Urothelium cell line (cell line): ENCODE measurements at places on chromosomes 11 and 22.

GRCh38 chr11:98230678-98231077 is 790.1 kb upstream of the CNTN5 start:
- DNase-seq: no peak

- DNase-seq: no peak
These were observed 31.0 kb upstream of the RFPL3 start for GRCh38 chr22:32326647-32327046.

GRCh38 chr11:42972741-42973140 is 339.1 kb upstream of the API5 start:
- DNase-seq: no peak

DNA sequence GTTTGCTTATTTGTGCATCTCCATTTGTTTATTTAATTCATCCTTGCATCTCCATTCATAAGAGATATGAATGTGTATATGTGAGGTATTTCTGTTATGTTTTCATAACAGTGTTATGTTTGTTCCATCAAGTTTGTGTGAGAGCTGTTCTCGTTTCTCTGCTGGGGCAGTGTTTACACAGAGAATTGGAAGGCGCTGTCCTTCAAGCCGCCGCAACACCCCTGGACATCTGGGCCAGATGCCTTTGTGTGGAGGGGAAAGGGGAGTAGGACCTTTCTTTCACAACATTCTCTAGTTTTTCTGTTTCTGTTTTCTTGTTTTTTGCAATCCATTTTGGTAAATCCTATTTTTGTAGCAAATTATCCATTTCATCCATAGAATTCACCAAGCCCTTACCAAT is 7.0 kb upstream of the TM7SF2 start:
- DNase-seq: no peak

- no peak for DNase-seq
These were observed 174.1 kb downstream of the FAM181B start for GRCh38 chr11:82559609-82560008.

DNA sequence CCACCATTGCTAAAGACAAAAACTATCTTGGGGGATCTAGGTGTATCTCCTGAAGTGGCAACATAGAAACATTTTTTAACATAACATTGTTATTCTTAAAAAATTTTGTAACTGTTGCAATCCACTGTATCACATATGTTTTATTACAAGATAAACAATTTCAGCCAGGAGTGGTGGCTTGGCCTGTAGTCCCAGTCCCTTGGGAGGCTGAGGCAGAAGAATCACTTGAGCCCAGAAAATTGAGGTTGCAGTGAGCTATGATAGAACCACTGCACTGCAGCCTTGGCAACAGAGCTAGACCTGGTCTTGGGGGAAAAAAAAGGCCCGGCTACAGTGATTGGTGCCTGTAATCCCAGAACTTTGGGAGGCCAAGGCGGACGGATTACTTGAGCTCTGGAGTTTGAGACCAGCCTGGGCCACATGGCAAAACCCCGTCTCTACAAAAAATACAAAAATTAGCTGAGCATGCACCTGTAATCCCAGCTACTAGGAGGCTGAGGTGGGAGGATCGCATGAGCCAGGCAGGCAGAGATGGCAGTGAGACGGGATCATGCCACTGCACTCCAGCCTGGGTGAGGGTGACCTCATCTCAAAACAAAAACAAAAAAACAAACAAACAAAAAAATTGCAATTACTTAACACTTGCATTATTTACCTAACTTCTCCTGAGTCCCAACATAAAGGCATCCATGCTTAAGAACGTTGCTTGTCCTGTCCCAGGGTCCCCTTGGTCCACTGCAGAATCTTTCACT is 1.5 kb upstream of the DEPDC5 start:
- no peak for DNase-seq

DNA sequence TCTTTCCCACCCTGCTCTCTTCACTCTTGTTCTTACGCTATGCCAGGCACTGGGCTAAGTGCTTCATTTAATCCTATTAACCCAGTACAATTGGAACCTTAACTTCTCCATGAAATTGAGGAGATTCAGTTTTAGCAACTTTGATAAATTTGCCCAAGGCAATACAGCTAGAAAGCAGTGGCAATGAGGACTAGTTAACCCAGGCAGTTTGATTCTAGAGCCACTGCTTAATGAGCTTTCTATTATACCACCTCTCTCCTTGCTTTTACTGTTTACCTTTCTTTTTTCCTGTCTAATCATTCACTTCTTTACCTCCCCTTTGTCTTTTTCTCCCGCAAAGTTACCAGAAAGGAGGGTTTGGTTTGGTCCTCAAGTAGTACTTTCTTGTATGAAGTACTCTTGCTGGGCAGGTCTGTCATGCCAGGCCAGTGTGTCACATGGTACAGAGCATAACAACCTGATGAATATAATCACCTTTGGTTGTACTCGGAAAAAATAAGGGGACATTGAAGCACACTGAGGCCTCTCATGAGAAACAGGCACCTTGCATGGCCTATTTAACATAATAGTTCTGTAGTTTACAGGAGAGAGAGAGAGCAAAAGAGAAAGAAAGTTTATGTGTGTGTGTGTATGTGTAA is 70.6 kb downstream of the PDHX start:
- no peak for DNase-seq

GRCh38 chr22:45192701-45193187 is 29.0 kb downstream of the NUP50 start:
- DNase-seq: no peak

DNA sequence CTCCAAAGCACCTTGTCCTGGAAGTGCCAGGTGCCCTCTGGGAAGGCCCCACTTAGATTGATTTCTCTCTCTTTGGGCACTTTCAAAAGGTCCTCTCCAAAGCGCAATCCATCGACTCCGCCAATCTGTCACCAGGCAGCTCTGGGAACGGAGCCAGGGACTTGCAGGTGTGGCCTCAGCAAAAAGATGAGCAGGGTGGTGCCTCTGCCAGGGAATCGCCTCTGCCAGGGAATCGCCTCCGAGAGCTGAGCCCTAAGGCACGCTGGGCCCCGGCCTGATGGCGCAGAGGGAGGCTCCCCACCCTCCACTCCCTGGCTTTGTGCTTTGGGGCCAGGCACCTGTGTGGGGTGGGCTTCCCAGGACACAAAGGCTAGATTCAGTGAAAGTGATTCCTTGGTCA is 1391.3 kb downstream of the TBC1D22A start:
- DNase-seq: no peak

DNA sequence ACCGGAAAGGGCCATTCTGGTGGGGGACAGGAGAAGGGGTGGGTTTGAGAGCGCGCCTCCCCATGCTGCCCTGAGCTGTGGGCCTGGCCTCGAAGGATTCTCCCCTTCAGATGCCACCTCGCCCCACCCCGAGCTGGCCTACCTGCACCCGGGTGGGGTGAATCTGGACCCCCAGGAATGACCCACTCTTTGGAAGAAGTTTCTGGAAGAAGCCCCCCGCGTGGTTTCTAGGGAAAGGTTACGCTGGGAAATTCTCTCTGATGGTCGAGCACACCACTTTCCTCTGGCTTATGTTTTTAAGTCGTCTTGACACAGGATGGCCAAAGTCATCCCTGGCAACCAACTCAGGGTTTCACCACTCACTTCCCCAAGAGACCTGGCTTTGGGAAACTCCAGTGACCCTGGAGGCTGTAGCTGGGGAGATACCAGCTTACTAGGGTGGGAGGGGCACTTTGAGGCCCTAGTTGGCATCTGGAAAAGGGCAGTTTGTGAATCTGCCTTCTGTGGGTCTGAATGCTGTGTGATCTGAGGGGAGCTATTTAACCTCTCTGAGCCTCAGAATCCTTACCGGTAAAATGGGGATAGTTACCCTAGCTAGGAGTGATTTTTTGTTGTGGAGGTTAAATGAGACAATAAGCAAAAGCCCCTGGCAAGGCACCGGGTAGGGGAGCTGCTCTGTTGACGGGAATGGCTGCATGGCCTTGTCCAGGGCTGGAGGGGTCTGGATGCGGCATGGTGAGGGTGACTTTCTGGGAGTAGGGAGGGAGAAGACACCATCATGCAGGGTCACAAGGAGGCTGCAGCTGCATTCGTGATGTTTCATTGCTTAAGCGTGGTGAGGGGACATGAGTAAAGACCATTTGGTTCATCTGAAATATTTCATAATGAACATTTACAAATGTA is 45.3 kb upstream of the ACCSL start:
- no peak for DNase-seq
